Cortex of kidney (tissue), 1 donor: ENCODE measurements at places on chromosomes 13 and 19.

DNA sequence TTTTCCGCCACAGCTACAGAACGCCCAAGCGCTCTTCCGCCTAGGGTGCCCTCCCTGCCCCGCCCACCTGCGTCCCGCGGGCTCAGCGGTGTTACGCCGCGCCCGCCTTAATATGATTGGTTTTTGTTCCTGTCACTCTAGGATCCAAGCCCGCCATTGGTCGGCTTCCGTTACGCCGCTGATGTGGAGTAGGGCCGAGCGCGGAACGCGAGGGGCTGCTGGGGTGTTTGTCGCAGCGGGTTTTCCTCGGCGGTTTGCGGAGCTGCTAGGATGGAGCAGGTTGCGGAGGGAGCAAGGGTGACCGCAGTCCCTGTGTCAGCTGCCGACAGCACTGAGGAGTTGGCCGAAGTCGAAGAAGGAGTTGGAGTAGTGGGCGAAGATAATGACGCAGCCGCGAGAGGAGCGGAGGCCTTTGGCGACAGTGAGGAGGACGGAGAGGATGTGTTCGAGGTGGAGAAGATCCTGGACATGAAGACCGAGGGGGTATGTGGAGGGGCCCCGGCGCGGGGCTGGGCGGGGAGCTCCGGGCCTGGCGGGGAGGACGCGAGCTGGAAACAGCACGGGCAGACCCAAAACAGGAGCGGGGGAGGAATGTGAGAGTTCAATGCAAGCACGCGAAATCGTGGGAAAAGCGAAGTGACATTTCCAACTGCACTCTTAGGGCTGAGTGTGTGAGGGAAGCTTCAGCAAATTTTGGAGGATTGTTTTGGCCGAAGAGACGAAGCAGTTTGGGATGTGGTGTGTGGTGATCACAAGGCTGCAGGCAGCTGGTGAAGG is at the start of gene MPHOSPH8:
Gene MPHOSPH8 (plus strand): TSS at position 181 of the 777 bp plus-strand sequence. CDS start 90 bp downstream, at position 271.
- DNase-seq: no peak

GRCh38 chr13:83845106-83845505 is 37.2 kb downstream of the SLITRK1 start:
- no peak for DNase-seq

GRCh38 chr13:107348925-107349324 is 781.0 kb upstream of the ARGLU1 start:
- DNase-seq: no peak

GRCh38 chr13:33128134-33128533 is 111.9 kb downstream of the KL start:
- DNase-seq: no peak

- no peak for DNase-seq
These were observed 66.9 kb downstream of the NHLRC3 start for GRCh38 chr13:39105110-39105509.

DNA sequence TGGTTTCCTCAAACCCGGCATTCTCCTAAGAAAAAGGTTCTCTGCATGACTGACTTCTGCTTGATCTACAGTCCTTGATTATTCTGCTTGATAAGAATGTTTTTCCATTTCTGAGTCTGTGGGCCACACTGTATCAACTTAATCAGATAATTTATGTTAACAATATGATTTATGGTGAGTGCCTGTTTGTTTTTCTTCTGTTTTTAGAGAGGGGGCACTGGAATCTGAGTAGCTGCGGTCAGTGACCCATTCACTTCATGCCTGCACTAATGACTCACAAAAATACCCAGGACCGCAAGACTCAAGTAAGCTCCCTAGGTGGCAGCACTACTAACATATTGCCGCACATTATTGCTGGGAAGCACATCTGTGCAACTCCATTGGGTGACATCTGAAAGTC is 542.3 kb upstream of the ATXN8OS start:
- no peak for DNase-seq

DNA sequence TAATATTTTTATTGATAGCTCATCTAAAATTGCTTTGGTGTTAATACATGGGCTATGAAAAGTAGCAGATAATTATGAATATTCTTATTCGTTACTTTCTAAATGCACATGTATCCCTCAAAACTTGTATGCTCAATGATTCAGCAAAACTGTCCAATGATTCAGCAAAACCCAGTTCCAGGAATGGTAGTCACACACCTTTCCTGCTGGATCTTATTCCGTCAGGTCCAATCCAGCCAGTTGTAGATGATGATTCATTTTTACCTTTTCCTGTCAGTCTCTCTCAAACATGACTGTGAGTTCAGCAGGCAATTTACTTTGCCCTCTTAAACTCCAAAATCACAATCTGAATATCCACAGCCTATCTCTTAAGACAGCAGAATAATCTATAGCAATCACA is 1082.6 kb downstream of the EFNB2 start:
- no peak for DNase-seq

- DNase-seq: no peak
These were observed 48.4 kb downstream of the KCTD12 start for GRCh38 chr13:76837801-76838200.

- no peak for DNase-seq
These were observed 64.9 kb downstream of the LRCH1 start for GRCh38 chr13:46617885-46618284.

- no peak for DNase-seq
These were observed 62.7 kb downstream of the COL4A1 start for GRCh38 chr13:110244071-110244830.

DNA sequence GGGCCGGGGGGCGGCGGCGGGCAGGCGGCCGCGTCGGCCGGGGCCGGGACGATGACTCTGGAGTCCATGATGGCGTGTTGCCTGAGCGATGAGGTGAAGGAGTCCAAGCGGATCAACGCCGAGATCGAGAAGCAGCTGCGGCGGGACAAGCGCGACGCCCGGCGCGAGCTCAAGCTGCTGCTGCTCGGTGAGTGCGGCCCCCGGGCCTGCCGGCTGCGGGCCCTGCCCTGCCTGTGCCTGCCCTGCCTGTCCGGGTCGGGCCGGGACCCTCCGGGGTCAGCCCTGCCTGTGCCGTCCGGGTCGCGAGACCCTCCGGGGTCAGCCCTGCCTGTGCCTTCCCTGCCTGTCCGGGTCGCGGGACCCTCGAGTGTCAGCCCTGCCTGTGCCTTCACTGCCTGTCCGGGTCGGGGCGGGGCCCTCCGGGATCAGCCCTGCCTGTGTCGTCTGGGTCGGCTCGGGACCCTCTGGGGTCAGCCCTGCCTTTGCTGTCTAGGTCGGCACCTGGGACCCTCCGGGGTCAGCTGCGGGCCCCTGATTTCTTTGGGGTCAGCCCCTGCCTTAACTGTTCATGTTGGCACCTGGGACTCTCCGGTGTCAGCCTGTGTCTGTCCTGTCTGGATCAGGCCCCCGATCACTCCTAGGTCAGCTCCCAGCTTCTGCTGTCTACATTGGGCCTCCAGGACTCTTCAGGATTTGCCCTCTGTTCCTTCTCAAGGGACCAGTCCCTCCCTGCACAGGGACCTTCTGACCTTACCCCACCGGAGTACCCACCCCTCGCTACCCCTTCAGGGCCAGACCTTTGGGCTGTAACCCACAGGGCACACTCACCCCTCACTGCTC is 659 bp downstream of the GNA11 start:
- no peak for DNase-seq

DNA sequence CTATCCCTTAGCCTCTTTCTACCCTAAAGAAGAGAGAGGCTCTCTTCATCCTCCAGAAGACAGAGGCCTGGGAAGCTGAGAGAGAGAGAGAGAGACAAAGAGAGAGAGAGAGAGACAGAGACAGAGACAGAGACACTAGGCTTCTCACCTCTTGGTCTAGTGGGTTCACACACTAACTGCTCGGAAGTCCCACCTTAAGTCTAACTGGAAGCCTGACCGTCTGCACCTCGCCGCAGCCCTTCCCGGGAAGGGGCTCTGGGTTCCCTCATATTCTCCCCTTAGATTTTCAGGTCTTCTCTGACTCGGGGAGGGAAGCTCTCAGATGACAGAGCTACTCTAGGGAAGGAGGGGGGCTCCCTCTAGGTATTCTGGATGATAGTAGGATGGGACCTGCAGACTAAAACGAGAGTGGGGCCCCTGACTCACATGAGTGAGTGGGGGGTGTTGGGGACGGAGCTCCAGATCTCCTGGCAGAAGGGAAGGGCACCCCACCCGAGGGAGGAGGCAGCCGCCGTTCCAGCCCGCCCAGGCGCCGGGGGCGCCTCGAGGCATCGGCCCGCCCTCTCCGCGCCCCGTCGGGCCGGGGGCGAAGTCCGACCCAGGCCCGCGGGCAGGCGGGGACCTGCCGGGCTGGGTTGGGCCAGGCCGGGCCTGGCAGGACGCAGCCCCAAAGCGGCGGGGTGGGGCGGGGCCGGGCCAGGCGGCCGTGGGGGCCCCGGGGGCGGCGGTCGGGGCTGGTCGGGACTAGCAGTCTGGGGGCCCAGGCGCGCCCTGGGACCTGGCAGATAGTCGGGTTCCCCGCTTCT is 2.0 kb upstream of the JUNB start:
- no peak for DNase-seq

- DNase-seq: no peak
These were observed 7.9 kb downstream of the CEACAM3 start for GRCh38 chr19:41804336-41804735.

DNA sequence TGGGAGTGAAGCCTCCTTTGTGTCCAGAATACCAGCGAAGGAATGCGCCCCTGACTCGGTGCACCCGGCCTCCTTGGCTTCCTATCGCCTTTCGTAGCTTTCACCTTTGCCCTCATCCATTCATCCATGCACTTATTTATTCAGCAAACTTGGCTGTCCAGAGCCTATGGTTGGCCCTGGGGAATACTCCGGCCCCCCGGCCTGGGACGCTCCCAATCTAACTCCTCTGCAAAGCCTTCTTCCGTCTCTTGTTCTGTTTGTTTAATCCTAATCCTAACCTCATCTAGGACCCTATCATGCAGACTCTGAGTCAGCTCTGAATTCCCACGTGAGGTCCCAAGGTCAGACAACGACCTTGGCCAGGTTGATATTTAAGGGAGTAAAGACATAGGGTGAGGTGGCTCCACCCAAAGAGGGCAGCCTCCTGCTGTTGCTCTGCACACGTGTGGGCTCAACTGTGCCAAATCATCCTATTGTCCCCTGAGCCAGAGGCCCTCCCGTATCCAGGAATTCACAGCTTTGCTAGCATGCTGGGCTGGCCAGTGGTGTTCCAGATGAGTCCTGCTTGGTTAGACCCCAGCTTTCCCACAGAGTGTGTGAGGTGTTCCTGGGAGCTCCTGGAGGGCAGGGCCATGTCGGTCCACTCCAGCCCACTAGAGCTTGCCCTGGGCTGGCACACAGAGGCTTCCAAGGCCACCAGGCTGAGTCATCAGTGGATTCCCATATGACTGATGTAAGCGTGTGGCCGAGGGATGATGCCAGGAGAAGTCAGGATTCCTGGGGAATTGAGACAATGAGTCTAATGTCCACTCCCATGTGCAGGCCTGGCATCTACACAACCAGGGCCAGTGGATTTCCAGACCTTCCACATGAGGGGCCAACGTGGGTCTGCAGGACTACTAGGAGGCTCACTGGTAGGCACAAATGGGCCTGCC is 6.5 kb upstream of the CCNE1 start:
- DNase-seq: no peak

GRCh38 chr13:40598569-40598968 is 67.9 kb downstream of the FOXO1 start:
- no peak for DNase-seq

DNA sequence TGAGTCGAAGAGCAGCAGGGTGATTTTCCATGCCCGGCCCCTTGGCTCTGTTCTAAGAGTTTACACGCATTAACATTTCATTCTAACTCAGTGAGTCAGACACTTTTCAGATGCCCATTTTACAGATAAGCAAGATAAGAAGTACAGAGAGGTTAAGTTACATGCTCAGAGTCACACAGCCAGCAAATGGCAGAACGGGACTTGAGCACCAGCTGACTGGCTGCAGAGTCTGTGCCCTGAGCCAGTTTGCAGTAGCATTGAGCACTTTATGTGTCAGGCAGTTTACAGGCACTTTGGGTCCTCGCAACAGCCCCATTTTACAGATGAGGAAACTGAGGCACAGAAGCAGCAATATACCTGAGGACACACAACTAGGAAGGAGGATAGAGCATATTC is 19.0 kb downstream of the CCDC8 start:
- DNase-seq: no peak

DNA sequence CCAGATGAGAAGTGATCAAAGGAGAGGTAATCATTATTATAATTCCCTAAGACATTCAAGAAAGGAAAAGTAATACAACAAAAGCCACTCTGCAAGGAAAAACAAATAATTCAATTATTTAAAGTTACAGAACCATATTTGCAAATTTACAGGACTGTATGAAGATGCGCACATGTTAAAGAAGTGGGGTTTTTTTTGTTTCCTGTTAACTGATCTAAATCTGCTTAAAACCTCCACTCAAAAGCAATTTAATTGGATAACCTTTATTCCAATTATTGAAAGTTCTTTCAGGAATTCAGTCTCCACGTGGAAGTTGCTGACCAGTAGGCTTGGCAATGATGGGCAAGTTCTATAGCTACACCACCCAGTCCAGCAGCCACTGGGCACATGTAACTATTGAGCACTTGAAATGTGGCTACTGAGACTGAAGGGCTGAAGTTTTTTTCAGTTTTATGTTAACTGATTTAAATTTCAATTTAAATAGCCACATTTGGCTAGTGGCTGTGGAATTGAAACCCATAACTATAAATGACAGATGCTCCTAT is 232.3 kb downstream of the FGF14 start:
- no peak for DNase-seq

- no peak for DNase-seq
These were observed at the start of gene PHLDB3 for GRCh38 chr19:43504426-43505185. Gene PHLDB3, minus strand, starts transcription at chr19:43504746. Its CDS starts 628 bp downstream, at chr19:43504118.

DNA sequence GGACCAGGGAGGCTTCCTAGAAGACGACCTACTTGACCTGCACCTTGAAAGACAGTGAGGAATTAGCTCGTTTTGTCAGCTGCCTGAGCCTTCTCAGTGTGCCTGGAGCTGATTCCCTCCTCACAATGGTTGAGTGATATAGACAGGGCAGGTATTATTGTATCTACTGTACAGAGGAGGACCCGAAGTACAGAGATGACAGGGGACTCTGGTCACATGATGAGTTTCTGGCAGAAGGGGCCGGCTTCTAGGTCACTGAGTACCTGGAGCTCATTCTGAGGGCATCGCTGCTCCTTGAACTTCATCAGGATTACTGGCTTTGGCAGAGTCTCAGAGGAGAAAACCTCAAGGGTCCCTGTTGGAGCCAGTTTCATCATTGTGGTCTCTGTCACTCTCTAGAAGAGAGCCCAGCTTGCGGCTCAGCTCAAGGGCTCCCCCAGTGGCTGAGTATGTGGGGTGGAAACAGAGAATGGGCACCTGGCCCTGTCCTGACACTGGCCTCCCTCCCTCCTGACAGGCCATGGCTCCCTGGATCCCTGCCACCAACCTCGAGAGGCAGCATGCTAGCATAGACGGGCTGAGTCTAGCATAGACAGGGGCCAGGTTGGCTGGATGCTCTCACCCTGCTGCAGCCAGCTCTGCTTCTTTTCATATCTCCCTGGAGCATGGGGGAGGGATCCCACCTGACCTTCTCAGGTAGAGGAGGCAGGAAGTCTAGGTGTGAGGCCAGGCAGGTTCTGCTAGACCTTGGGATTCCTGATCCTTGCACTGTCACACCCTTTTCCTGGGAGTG is 38.7 kb downstream of the NFIX start:
- DNase-seq: no peak
